Right ventricle myocardium superior (tissue), 1 donor: ENCODE measurements at places on chromosomes 12 and 14. TPM values are rescaled to one million over a fixed set of nuclear protein-coding genes. Genes with fewer than 3 reads are reported as not detected.

Gene FAM234B
- total RNA-seq: 1.8 TPM

Gene AJUBA
- total RNA-seq: 10.9 TPM

Gene TIGAR
- total RNA-seq: 13.6 TPM

Gene LMO3
- 2.3 TPM for total RNA-seq

Gene RNASE2
- 2.5 TPM for total RNA-seq

Gene C12orf50
- total RNA-seq: 0.11 TPM

GRCh38 chr12:10175846-10176636 is 2.8 kb upstream of the TMEM52B start:
- no peak for DNase-seq

DNA sequence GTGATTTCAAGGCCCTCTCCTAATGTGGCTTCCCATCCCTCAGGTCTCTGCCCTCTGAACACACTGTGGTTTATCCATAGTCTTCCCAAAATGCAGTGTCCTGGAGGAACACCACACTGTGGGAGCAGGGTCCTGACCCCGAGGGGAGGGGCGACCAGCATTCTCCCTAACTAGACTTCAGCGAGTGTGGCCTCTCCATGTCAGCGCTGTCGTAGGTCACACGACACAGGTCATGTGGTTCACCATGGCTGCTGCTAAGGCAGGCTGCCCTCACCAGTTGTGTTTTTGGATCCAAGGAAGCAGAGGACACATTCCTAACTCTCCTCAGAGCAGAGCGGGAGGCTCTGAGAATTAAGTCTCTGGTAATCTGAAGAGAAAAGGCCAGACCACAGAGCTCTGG is 50.5 kb downstream of the SSH1 start:
- DNase-seq: peak; percentile 35

GRCh38 chr12:93169536-93169935 is 208.2 kb upstream of the NUDT4 start:
- DNase-seq: no peak

GRCh38 chr12:124461851-124462623 is 105.4 kb downstream of the NCOR2 start:
- DNase-seq: peak; percentile 37

DNA sequence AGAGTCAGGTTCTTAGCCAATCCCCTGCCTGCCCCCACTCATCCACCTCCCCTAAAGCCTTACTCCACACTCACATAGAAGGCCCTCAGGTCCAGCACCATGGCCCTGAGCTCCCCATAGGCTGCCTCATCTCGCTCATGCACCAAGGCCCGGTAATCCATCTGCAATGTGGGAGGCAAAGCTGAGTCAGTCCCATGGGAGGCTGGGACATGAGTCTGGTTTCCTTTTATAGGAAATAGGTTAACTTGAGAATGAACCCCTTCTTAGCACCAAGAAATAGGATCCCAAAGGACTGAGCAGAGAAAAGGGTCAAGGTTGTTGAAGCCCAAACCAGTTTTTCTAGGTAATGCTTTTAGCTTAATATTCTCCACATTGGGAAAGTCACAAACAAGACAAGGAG is 2.1 kb upstream of the EMC9 start:
- no peak for DNase-seq

- DNase-seq: no peak
Measured at GRCh38 chr14:72123755-72124154, 191.5 kb downstream of the RGS6 start.

- DNase-seq: no peak
Measured at GRCh38 chr12:75944905-75945432, 86.6 kb downstream of the PHLDA1 start.

DNA sequence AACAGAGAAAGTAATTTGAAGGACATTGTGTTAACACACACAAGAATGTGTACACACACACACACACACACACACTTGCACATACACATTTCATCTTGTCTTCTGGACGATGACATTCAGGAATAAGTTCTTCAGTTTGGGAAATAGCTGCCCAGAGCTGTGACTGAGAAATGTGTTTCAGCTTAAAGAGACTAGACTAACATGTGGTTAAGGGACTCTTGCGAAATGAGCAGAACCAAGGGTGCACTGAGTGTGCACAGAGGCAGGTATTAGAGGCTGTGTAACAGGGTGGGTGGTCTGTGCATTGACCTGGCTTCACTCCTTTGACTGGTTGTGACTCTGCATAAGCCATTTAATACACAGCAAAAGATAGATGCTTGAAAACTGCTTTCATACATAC is 29.4 kb upstream of the KCNA5 start:
- DNase-seq: no peak

DNA sequence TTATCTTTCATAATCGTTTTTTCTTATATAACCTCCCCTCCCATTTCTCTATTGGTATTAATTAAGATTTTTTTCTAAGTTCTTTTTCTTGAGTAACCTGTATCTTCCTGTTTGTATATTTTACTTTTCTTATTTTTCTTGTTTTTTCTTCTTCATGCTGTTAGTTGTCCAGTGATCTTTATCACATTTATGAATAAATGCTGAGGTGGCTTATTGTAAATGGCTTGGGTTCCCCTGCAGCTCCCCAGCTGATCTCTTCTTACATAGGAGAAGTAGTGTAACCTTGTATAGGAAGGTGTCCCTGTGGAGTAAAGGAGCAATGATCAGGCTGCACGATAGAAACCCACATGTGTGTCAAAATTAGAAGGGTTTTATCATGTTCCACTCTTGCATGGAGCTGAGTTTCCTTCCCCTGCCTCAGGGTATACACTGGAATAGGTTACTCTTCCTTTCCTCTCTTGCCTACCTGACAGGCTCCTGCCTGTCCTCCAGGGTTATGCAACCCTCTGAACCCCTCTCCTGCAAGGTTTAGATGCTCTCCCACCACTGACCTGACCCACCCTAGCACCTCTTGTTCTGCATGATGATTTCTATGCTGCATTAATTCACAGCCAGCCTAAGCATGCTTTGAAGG is 334.8 kb upstream of the RGS6 start:
- DNase-seq: no peak

- no peak for DNase-seq
Measured at GRCh38 chr12:40336573-40337199, 111.9 kb downstream of the LRRK2 start.

DNA sequence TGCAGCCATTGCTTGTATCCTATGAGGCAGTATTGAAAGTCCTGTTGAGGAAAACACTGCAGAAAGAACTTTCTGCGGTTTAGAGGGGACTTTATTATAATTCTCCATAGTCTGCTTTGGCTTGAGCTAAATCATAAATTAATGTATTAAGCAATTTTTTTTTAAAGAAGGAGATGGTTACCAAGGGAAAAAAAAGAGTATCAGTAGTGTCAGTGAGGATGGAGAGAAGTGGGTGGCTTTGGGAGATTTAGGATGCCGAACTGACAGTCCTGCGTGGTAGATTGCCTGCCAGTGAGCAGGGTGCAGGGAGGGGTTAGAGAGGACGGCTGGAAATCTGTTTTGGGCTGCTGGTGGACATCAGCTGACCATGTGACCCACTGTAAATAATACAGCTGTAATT is 96.8 kb downstream of the MYRFL start:
- no peak for DNase-seq

DNA sequence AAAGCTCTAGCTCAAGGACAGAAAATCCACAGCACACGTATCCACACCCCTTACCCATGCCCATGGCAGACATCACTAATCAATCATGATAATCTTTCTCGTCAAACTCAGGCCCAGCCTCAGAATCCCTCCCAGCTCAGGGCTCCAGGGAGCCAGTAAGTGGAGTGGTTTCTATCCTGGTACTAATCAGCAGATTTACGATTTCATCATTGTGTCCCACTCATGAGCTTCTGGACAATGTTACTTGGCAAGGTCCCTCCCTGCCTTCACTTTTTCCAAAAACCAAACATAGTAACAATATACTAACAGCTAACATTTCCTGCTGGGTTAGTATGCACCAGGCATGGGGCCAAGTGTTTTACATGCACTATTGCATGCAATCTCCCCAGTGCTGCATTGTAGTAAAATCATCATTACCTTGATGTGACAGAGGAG is 45.8 kb upstream of the NCOR2 start:
- no peak for DNase-seq

- DNase-seq: no peak
Measured at GRCh38 chr12:14171106-14171505, 189.7 kb upstream of the GRIN2B start.

DNA sequence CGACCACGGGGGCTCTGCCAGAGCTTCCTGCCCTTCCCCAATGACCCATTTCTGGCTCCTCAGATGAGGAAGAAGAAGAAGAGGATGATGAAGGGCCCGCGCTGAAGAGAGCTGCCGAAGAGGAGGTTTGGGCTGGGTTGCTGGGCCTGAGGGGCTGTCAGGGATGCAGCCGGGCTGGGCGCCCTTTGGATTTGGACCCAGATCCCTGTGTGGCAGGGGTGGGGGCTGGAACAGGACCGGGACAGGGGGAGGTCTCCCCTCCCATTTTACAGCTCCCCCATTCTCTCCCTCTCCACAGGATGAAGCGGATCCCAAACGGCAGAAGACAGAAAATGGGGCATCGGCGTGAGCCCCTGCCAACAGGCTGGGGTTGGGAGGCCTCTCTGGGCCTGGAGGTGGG is 2.2 kb upstream of the LAG3 start:
- DNase-seq: no peak

GRCh38 chr12:102609996-102610395 is 129.6 kb upstream of the IGF1 start:
- DNase-seq: no peak

GRCh38 chr12:108597559-108598471 is at the start of gene TMEM119:
TMEM119 (minus strand) TSS chr12:108598084; CDS start chr12:108592383, 5,701 bp downstream.
- peak; percentile 65 for DNase-seq

- no peak for DNase-seq
Measured at GRCh38 chr14:100222224-100223093, 16.5 kb upstream of the YY1 start.

- DNase-seq: no peak
Measured at GRCh38 chr12:45934956-45935355, 55.4 kb downstream of the SCAF11 start.

- DNase-seq: no peak
Measured at GRCh38 chr12:88559772-88560171, 20.5 kb downstream of the KITLG start.

- DNase-seq: no peak
Measured at GRCh38 chr14:95055318-95055717, 102.0 kb downstream of the DICER1 start.

DNA sequence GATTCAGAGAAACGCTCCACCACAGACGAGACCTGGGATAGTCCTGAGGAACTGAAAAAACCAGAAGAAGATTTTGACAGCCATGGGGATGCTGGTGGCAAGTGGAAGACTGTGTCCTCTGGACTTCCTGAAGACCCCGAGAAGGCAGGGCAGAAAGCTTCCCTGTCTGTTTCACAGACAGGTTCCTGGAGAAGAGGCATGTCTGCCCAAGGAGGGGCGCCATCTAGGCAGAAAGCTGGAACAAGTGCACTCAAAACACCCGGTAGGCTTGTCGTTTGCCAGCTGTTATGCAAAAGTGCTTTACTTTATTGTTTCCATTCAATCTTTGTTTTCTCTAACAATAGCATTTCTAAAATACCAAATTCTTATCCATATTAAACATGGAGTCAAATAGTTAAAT is 287.3 kb downstream of the NAV3 start:
- DNase-seq: no peak

DNA sequence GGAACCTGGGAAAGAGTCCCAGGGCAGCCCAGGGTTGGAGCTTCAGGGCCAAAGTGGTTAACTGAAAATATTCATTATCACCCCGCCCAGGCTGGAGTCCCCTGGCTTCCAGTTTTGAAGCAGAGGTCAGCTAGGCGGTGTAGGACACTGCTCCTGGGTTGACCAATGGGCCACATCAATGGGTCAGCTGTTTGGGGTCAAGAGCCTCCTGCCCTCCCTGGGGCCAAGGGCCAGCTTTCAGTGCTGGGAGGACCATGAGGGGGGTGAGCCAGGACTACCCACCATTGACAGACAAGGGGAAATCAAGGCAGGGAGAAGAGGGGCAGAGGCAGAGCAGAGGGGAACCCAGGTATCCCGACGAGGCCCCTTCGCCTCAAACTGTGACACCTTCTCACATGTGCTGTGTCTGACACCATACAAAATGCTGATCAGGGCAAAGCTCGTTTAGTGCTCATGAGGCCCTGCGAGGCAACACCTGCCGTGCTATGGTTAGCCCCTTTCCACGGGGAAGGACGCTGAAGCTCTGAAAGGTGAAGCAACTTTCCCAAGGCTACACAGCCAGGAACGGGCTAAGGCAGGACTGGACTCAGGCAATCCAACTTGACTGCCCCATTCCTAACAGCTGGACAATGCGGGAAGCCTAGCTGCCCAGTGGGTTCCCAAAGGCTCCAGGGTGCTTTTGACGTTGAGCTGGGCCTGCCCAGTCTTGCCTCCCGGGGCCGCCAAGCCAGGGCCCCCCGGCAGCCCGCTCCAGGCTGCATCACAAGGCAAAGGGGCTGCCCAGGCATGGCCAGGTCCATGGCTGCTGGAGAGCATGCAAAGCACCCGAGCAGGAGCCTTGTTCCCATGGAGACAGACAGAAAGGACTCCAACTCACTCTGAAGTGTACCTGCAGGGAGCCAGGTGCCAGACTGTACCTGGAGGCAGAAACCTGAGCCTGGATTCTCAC is 2.0 kb downstream of the SYNE3 start:
- no peak for DNase-seq

DNA sequence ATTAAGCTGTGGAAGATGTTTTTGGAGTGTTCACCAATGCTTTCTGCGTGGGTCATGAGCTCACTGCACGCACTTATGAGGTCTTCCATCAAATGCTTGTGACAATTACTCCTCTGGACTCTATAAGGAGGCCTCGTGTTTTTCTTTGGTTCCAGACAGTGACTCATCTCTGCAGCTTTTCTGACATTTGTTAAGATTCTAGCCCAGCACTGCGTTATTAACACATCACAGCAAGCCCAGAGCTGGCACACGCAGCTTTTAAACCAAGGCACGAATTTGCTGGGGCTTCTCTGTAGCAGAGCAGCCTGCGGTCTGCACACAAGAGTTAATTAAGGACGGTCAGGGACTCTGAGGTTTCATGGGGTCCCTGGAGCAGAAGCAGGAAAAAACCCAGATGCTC is 16.9 kb downstream of the MEG3 start:
- peak; percentile 33 for DNase-seq

GRCh38 chr14:27392153-27392552 is 794.3 kb upstream of the NOVA1 start:
- no peak for DNase-seq
